Activated naive CD8-positive, alpha-beta T cell treated with anti-CD3 and anti-CD28 coated beads, Interleukin-2, amount 50 U/mL, for 16 hours (primary cell): ENCODE measurements at places on chromosomes 4 and X.

DNA sequence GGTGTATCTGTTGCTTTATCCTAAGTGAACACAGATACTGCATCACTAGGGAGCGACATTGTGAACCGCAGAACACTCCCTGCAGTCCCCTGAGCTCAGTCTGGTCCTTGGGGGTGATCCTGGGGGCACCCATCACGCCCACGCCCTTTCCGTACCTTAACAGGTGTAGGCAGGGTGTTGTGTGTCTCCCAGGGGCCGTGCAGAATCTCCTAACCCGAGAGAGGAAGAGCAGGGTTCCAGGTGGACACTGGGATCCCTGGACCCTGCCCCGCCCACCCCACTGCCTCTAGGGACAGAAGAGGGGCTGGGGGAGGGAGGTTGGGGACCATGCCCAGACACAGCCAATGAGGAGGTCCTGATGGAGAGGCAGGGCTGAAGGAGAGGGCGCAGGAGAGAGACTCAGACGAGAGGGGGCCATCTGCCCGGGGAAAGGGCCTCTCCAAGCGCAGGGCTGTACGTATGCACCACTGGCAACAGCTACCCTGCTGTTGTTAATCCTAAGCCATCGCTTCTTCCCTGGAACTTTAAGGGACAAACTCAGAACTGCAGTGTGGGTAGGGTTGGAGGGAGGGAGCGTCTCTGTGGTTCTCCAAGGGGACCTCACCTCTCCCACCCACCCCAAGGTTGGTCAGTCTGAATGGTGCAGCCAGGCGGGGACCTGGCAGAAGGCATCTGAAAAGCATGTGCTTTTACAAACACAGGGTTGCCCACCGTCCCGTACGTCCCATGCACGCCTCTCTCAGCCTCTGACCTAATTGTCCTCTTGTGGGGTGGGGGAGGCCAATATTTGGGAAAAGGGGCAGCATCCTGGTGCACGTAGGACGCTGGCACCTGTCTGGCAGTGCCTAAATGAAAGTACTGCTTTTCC lies 2.5 kb downstream of the P2RY8 start:
- no peak for DNase-seq

GRCh38 chr4:88870428-88870827 lies 172.8 kb upstream of the NAP1L5 start:
- DNase-seq, result no peak

- DNase-seq, result no peak
Measured at GRCh38 chrX:139126493-139126892, 404.0 kb upstream of the F9 start.

DNA sequence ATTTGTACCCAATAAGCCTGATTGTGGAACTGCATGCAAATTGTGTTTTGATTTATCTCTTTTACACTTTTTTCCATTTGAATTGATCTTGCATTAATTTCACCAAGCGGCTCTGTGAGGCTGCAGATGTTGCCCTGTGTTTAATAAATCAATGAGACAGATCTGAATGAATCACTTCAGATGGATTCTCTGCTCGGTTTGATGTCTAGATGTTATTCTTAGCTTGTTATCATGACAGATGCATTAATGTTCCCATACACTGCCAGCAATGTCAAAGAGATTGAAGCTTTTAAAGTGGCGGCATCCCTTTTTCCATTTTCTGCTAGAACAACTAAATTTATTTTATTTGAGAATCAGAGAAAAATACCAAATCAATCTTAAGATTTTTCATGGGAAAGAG lies 6.3 kb downstream of the DACH2 start:
- DNase-seq, result no peak

DNA sequence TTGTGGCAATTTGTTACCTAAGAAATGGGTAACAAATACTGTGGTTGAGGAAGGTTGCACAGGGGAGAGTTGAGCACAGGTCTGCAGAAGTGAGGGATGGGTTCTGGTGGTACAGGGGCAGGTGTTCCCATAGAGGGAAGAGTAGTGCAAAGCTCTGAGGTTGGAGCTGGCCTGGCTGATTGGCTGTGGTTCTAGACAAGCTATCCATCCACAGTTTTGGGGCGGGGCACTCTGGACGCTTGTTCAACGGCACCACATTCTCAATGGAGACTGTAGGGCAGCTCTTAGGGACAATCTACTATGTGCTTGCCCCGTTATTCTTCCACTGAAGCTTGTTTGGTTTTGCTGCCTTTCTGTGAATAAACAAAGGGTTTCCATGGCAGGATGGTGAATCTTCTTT lies 35.4 kb downstream of the NAT8L start:
- DNase-seq, result no peak

DNA sequence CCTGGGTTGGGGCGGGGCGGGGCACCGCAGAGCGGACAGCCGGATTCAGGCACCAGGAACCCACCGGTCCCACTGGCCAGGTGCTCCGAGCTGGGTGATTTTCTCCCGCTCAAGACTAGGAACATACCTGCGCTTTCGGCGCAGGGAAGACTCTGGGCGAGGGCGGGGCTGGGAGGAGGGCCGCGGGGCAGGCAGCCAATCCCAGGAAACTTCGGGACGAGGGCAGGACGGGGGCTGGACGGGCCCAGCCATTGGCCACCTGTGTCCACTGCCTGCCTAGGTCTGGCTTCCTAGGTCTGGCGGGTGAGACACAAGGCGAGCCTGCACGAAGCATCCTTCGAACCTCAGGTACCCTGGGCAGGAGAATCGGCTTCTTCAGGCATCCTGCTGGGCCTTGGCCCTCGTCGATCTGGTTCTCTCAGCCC lies 274 bp upstream of the ERVMER34-1 start:
- DNase-seq, result no peak

DNA sequence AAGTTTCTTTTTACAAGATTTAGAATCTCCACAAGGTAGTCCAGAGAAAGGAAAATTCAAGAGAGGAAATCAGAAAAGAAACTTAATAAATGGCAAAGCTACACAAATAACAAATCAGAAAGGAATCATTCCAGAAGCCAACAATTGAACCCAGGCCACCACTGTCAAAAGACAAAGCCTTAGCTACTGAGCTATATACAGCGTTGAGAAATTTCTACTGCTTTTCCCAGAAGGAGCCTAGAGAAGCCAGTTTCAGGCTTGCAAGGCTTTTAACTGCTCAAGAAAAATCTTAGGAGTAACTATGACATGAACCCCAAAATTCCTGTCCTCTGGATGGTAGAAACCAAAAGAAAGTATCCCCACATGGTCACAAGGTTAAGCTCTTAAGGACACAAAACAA lies 129.0 kb downstream of the DMD start:
- DNase-seq, result no peak

DNA sequence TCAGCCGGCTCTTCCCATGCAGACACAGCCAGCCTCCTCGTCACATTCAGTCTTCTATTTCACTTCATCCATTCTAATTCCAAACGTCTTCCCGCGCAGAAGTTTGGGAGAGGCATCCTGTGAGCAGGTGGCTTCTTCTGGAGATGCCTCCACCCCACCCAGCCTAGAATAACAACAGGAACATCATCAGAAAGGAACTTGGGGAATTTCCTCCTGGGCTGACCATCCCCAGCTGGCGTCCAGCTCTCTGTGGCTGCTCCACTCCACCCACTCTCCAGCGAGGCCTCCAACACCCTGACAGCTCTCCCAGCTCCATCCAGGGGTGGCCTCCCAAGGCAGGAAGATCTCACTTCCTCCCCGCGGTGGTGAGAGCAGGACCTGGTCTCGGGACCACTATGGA lies 5.5 kb upstream of the C4orf50 start:
- DNase-seq, result no peak

- DNase-seq, result no peak
Measured at GRCh38 chr4:86220121-86220520, 139.7 kb downstream of the MAPK10 start.

GRCh38 chr4:159252491-159252890 lies 149.6 kb downstream of the RAPGEF2 start:
- DNase-seq, result no peak

- no peak for DNase-seq
Measured at GRCh38 chr4:87365348-87365747, 25.6 kb downstream of the HSD17B11 start.

DNA sequence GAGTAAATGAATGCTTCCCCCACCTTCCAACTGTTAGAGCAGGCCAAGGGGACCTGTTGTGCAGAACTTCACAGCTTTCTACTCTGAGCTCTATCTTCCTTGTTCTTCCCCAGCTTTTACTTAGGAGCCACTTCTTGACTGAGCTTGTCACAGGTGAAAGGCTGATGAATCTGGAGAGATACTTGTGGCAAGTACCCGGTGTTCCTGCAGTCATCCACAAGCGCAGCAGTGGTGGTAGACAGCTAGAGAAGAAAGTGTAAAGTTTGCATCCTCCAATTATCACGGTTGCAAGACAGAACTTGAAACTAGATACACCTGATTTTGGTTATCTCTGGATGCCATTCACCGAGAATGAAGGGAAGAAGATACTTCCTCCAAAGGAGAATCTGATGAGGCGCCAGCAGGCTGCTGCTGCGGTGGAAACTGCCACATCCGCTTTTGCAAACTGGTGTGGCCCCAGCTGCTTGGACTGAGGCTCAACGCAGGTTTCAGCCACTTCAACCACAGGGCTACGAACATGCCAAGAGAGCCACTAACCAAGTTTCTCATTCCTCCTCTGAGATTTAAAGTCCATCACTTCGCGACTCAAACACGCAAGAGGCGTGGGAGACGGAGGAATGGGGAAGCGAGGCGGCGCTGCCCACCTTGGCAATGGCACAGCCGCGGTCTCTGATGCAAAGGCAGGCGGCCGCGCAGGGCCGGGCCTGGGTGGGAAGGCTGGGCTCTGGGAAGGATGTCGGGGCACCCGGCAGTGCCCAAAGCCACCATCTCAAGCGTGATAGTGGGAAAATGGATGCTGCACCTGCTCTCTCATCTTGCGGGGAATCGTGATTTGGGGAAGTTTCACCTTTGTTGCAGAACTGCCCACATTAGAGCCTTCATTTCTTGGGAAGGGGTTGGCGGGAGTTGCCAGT lies 1.3 kb upstream of the FHIP1A start:
- no peak for DNase-seq

DNA sequence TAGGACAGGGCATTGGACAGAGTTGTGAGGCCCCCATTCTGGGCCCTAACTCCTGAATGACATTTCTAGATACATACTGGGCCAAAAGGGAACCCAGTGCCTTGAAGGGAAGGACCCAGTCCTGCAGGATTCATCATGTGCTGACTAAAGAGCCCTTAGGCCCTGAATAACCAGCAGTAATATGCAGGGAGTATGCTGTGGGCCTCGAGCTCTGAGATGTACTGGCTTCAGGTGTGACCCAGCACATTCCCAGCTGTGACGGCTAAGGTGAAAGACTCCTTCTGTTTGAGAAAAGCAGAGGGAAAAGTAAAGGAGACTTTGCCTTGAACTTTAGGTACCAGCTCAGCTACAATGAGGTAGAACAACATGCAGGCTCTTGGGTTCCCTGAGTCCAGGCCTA lies 138.2 kb upstream of the HUWE1 start:
- no peak for DNase-seq

DNA sequence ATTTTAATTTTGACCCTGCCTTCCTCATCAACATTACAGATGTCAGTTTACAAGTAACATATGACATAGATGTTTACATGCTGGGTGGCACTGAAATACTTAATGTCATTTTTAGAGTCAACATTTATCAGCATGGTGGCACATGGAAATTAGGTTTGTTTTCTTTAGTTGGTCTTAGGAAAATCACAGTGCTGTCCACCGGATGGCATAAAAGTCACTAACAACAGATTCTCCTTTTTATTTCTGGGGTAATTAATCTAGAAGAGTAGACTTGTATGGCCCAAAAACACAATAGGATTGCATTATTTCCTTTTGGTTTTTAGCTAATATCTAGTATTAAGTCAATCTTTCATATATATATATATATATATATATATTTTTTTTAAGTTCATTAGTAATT lies 88.6 kb upstream of the HHIP start:
- no peak for DNase-seq

GRCh38 chr4:154433543-154433942 lies 58.1 kb downstream of the DCHS2 start:
- DNase-seq, result no peak

- DNase-seq, result peak; percentile 43
Measured at GRCh38 chrX:20252381-20253231, 14.1 kb downstream of the RPS6KA3 start.

DNA sequence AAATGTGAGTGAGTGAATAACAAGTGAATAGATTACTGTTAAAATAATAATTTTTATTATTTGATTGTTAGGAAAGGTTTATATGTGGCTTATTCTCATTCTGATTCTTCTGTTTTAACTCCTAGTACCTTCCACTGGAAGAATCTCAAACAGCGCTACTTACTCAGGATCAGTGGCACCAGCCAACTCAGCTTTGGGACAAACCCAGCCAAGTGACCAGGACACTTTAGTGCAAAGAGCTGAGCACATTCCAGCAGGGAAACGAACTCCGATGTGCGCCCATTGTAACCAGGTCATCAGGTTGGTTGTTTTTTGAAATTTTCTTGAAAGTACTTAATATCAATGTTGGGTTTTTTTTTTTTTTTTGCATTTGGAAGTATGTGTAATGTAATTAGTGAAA lies 117.6 kb upstream of the BMPR1B start:
- DNase-seq, result no peak

GRCh38 chrX:48715072-48715471 lies 18.5 kb downstream of the SUV39H1 start:
- no peak for DNase-seq

DNA sequence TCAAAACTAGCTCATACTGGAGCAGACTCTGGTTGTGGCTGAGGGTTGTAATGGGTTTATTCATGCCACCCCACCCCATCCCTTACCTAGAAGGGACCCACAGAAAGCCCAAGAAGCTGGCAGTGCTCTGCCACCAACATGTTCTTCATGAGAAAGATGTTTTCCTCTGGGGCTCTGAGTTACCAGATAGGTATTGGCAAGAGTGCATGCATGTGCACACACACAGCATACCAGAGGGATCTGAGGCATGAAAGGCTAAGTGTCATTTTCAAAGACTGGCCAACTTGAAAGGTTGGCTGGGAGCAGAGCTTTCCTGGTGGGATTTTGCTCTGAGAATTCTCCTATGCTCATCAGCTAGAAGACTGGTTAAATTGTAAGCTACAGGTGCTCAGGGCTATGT lies 65.2 kb downstream of the PHOX2B start:
- no peak for DNase-seq

GRCh38 chrX:104565791-104566680 lies at the start of gene IL1RAPL2:
Gene IL1RAPL2 (plus strand): TSS chrX:104566199.
- DNase-seq, result no peak

DNA sequence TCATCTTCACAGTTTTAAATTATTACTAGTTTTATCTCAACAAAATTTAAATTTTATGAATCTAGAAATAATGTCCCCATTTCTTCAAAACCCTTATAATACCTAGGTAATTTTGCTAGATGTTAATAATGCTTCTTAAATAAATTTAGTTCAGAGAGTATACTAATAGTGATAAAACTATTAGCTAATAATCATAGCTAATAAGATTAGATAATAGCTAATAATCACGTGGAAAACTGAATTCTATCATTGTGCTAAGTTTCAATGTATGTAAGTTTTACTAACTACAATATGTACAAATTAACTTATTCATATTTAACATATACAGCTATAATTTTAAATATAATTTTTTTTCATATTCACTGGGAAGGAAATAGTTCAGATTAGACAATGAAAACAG lies 10.2 kb downstream of the ANKRD17 start:
- no peak for DNase-seq

GRCh38 chr4:153684182-153684970 lies at the start of gene TLR2:
Gene TLR2 (plus strand): TSS chr4:153684280. CDS start chr4:153702908, 18,628 bp downstream.
- peak; percentile 51 for DNase-seq

- DNase-seq, result no peak
Measured at GRCh38 chrX:132435222-132435621, 53.6 kb downstream of the MBNL3 start.
